ENCODE measurements at places on chromosomes 7 and 10. TPM values are rescaled to one million over a fixed set of nuclear protein-coding genes. Genes with fewer than 3 reads are reported as not detected.
A peak's percentile ranks its signal among the peaks of the same experiment; 100 is the strongest.

GRCh38 chr10:79378647-79379511 lies 31.6 kb downstream of the PPIF start:
- peak overlapping the region; percentile 82 for H3K27ac ChIP-seq
- no peaks in the 10 kb centered on the region for H3K36me3 ChIP-seq
- peaks cover 26% of the 10 kb centered on the region for H3K4me1 ChIP-seq
- DNase-seq, result no peak
- H3K27me3 ChIP-seq, result no peaks in the 10 kb centered on the region
- peak overlapping the region; percentile 59 for H3K4me3 ChIP-seq

GRCh38 chr10:8129438-8129837 lies 75.0 kb downstream of the GATA3 start:
- H3K4me3 ChIP-seq, result no peak overlapping the region
- H3K36me3 ChIP-seq, result no peaks in the 10 kb centered on the region
- H3K27ac ChIP-seq, result no peak overlapping the region
- no peak for DNase-seq

GRCh38 chr7:45592230-45592991 lies 18.2 kb downstream of the ADCY1 start:
- no peaks in the 10 kb centered on the region for H3K4me1 ChIP-seq
- no peak overlapping the region for H3K27ac ChIP-seq
- DNase-seq, result no peak
- no peak overlapping the region for H3K4me3 ChIP-seq
- no peaks in the 10 kb centered on the region for H3K27me3 ChIP-seq

DNA sequence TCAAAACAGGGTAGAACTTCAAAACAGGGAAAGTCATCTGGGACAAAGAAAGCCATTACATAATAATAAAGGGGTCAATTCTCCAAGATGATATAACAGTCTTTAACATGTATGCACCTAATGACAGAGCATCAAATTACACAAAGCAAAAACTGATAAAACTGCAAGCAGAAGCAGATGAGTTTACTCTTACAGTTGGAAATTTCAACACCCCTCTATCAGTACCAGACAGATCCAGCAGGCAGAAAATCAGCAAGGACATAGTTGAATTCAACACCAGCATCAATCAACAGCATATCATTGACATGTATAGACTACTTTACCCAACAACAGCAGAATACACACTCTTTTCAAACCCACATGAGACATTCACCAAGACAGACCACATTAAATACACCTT lies 233.0 kb upstream of the NEBL start:
- no peak for DNase-seq
- no peaks in the 10 kb centered on the region for H3K27me3 ChIP-seq
- H3K4me3 ChIP-seq, result no peak overlapping the region
- H3K27ac ChIP-seq, result no peak overlapping the region
- no peaks in the 10 kb centered on the region for H3K4me1 ChIP-seq

DNA sequence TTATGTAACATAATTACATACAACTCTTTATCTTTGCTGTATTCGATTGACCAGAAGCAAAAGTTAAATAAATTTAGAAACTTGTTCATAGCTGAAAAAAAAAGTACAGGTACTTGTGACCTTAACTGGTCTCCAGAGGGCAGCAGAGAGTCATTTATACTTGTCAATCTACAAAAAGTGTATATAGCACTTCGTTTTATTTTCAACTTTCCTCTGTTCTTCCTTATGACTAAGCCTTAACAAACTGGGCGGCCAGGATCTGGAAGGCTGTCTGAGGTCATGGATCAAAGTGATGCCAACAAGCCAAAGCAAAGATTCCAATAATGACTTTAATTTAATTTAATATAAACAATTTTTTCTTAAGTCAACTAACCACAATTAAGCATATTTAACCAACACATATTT lies 29.8 kb downstream of the C10orf67 start:
- DNase-seq, result no peak
- H3K4me1 ChIP-seq, result no peaks in the 10 kb centered on the region
- no peaks in the 10 kb centered on the region for H3K36me3 ChIP-seq
- no peak overlapping the region for H3K4me3 ChIP-seq

GRCh38 chr7:145665499-145666258 lies 450.9 kb upstream of the CNTNAP2 start:
- H3K36me3 ChIP-seq, result no peaks in the 10 kb centered on the region
- H3K27me3 ChIP-seq, result no peaks in the 10 kb centered on the region
- H3K4me1 ChIP-seq, result no peaks in the 10 kb centered on the region
- DNase-seq, result no peak
- H3K4me3 ChIP-seq, result no peak overlapping the region
- no peak overlapping the region for H3K27ac ChIP-seq

- DNase-seq, result peak; percentile 21
- H3K4me3 ChIP-seq, result no peak overlapping the region
- H3K4me1 ChIP-seq, result no peaks in the 10 kb centered on the region
- no peaks in the 10 kb centered on the region for H3K27me3 ChIP-seq
- H3K36me3 ChIP-seq, result no peaks in the 10 kb centered on the region
- H3K27ac ChIP-seq, result no peak overlapping the region
These were observed 11.2 kb upstream of the CRYGN start for GRCh38 chr7:151451156-151451555.

The POU6F2 gene
- total RNA-seq, result 0.37 TPM

The CYP26C1 gene
- 0.12 TPM for total RNA-seq
